Endodermal cell (in vitro differentiated cells): ENCODE measurements at places on chromosomes 13 and 19.
A peak's percentile ranks its signal among the peaks of the same experiment; 100 is the strongest.

DNA sequence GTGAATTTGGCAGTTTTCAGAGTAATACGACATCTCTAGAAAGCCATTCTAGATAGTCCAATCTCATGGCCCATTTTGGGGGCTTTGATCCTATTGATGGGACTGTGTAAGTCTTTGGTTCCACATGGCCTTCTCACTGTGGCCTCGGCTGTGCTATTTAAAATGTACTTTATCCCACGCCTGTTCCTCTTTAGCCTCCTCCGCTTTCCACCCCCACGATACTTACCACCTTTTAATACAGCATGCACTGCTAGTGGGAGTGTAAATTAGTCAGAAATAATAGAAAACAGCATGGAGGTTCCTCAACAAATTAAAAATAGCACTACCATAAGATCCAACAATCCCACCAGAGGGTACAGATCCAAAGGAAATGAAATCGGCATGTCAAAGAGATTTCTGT is 28.3 kb upstream of the CEBPG start:
- no peak for DNase-seq

- no peak for DNase-seq
Observed at GRCh38 chr19:12346896-12347295, 13.5 kb upstream of the ZNF563 start.

DNA sequence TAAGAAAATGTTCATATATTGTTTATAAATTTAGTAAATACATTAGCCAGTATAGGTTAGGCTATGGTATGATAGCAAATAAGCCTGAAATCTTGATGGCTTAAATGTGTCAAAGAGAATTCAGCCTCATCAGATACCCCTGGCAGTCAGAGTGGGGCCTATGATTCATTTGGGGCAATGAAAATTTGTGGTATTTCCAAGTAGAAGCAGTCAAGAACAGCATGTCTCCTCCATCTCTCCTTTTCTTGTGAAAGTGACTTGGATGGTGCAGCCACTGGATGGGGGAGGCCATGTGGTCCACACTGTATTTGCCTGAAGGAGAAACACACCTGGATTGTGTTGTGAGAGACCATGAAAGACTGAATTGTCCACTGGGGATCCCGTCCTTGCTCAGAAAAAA is 82.7 kb downstream of the DLEU7 start:
- DNase-seq: no peak

- peak; percentile 89 for DNase-seq
Observed at GRCh38 chr19:55179606-55180484, at the start of gene SYT5. Gene SYT5 (minus strand): TSS chr19:55180289. CDS start chr19:55179041, 1,248 bp downstream.

- no peak for DNase-seq
Observed at GRCh38 chr19:53246498-53246897, 8.2 kb downstream of the ZNF677 start.
